OCI-M1 (cell line): ENCODE measurements at places on chromosomes 1 and 21.

DNA sequence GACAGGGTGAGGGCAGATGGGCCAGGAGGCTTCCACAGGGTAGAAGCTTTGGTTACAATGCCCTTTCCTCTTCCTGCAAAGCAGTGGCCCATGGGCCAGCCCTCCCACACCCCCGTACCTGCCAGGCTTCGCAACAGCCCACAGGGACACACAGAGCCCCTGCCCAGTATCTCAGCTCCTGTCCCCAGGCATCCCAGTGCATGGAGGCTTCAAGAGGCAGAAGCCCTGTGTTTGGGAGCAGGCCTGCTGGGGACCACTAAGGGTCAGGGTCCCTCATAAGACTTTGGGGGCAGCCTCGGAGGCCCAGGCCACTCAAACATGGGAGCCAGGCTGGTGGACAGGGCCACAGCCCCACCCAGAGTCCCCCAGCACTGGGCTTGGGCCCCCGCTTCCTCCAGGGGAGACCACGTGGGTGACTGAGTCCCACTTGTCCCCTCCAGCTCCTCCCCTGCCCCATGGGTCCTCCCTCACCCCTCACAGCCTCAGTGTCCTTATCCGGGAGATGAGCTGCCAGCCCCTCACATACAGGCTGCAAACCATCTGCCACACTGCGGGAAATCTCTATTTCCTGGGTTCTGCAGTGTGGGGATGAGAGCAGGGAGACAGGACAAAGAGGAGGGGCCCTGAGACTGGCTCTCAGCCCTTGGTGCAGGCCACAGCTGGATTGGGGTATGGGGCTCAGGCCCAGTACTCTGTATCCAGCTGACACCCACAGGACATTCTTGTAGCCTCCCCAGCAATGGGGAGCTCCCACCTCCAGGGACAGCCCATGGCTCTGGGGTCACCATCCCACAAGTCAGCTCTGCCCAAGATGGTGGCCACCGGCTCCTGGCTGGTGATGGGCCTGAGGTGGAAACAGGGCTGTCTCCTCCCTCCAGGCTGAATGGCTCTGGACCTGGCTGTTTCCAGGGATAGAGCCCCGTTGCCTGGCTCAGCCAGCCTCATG is 50.7 kb downstream of the WNT9A start:
- DNase-seq = no peak

- no peak for DNase-seq
These were observed 975.7 kb upstream of the PRMT6 start for GRCh38 chr1:106080608-106081325.

- no peak for DNase-seq
These were observed 57.8 kb upstream of the COL18A1 start for GRCh38 chr21:45347048-45347711.

GRCh38 chr21:34305605-34306604 is 57.9 kb upstream of the KCNE2 start:
- DNase-seq = no peak

GRCh38 chr1:36279789-36280296 is 26.3 kb upstream of the SH3D21 start:
- DNase-seq = no peak

DNA sequence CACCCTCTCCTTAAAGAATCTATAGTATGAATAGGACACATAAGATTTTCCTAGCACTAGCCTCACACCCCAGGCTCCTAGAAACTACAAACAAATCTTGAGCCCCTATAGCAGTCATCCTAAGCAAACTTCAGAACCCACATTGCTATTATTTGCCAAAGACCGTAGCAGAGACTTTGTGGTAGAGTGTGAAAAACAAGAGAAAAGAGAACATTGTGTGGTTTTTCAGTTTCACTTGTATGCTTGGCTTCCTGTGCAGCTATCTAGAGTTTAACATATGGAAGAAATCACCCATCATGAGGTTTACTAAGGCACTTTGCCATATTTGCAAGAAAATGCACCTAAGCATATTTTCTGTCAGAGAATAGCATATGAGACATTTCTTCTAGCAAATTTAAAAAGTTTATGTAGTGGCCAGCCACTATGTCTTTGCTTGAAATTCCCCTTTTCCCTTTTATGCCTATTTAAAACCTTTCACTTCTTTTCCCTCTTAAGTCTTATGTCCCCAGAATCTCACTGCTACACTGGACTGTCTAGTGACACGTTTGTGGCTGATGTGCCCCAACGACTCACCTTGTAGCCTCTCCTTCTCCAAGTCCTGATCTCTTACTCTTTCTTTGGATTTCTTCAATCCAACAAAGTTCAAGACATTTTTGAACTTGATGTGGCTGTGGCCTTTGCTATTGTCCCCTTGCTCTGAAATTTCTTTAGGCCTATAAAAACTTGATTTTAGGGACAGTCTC is 25.6 kb downstream of the CCDC190 start:
- DNase-seq = no peak

DNA sequence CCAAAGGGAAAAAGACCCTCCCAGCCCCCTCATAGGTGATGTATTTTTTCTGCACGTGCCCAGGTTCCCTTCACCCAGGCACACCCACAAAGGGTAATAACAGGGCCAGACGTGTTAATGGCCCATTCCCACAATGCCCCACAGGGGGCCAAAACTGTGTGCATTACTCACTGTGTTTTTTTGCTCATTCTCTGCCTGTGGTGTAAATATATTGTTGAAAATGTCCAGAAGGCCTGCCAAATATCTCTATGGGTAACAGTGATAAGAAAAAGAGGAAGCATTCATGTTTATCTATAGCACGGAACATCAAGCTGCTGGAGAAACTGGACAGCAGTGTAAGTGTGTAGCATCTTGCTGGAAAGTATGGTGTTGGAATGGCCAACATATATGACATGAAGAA is 21.9 kb downstream of the RHEX start:
- peak; percentile 97 for DNase-seq

DNA sequence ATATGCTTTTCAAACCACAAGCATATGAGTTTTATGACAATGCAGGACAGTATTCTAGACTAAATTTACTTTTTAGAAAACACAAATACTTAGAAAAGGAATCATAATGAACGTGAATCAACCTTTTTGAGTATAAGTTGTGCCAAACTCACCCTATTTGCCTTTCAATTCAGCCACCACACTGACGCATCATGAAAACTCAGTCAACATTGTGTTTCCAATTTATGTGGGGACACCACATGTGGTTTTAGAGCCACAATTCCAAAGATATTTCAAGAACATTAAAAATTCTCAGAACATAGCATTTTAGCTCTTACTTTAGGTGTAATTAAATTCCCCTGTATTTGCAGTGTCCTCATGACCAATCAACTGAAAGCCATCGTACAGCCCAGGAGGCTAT is 118.8 kb downstream of the PTBP2 start:
- no peak for DNase-seq

DNA sequence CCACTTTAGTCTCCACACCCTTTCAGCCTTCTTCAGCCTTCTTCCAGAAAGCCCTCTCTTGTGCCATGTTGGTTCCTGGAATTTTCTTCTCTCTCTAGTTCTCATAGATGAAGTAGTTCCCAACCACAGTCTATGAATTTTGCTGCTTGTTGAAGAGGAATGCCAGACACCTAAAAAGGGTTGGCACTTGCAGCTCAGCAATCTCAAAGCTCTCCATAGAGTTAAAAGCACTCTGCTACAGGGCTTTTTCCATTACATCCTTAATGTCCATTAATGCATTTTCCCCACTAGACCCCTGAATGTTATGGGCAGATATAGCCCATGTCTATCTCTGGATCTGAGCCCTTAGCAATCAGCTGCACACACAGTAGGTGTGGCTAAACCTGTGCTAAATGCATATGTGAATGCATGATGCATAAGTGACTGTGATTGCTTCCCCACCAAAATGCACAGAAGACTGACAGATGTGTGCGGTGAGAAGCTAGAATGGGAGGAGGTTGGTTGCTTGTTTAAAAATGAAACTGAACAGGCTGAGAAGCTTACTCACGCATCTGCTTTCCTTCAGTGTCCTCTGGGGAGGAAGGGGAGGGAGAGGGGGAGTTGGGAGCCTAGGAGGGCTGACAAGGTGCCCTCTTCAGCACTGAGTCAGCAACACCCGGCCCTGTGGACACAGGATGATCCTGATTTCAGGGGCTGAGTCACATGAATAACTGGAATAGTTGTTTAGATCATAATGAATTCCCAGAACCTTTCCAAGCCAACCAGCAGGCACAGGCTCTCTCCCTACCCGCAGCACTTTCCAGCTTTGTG is 146.1 kb upstream of the FGGY start:
- peak; percentile 58 for DNase-seq

DNA sequence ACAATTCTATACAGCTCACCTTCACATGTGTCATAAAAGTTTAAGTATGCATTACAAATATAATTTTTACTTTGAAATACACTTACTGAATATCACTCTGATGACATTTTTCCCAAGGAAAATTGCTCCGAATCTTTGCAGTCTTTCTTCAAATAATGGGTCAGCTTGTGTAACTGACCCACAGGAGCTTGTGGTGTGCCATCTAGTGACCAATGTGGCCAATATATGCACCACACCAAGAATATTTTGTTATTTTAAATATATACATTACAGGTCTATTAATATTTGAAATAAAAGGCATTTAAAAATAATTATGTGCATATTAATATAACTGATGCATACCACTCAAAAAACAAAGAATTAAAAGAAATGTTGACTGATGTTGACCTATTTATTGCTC is 271.4 kb downstream of the TBX15 start:
- peak; percentile 22 for DNase-seq
